ENCODE measurements at places on chromosomes 4 and X. TPM values are rescaled to one million over a fixed set of nuclear protein-coding genes. Genes with fewer than 3 reads are reported as not detected.

DNA sequence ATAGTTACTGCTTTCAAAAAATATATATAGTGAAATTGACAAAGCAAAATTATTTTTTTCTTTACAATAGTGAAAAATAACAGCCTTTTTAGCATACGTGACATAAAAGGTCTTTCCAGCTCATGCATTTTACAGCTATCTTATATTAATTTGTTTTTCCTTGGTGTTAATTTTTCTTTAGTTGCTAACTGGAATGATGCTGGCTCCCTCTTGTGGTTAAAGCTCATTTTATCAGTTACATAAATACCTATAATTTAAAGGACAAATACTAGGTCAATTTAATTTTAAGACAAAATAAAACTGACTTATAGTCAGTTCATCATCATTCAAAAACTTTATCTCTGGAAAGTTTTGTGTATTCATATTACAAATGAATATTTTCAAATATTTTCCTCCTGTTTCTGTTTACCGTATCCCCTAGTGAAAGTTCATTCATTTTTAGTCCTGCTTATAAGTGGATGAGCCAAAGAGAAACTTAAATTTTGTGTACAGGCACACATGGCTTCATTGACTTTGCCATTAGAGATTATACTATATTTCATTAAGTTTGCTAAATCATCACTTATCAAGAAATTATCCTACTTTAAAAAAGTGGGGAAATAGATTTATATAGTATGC is 9.9 kb upstream of the ANAPC4 start:
- DNase-seq, result peak; percentile 13

DNA sequence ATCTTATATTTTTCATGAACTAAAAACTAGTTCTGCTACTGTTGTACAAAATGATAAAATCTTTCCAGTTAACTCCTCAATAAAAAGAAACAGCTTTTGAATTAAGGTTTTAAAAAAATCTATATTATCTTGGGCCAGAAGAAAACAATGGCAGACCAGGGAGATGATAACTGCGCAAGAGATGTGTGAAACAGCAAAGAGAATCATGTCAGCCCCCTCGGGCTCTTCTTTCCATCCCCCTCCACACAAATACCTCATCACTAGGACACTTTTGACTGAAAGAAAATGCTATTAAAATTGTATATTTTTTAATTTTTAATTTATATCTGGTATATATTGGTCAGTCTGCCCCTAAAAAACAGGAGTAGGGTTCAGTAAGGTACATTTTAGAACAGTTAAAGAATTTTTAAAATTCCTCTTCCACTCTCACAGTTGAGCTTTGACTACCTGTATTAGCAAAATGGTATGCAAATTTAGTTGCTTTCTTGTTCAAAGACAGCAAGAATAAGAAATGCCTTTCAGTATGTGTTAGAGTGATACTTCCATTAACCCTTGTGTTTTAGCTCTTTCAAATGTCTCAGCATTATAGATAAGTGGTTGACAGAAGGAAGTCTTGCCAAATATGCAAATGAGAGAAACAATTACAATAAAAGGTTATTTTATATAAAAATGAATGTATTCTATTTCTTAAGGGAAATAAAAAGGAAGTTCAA is 36.4 kb upstream of the LCORL start:
- no peak for DNase-seq

GRCh38 chr4:77358315-77358928 is 201.4 kb downstream of the CCNG2 start:
- peak; percentile 39 for DNase-seq

- DNase-seq, result no peak
Observed at GRCh38 chrX:1416327-1416784, 24.4 kb upstream of the SLC25A6 start.

- no peak for DNase-seq
Observed at GRCh38 chr4:39427520-39428114, 20.9 kb downstream of the KLB start.

DNA sequence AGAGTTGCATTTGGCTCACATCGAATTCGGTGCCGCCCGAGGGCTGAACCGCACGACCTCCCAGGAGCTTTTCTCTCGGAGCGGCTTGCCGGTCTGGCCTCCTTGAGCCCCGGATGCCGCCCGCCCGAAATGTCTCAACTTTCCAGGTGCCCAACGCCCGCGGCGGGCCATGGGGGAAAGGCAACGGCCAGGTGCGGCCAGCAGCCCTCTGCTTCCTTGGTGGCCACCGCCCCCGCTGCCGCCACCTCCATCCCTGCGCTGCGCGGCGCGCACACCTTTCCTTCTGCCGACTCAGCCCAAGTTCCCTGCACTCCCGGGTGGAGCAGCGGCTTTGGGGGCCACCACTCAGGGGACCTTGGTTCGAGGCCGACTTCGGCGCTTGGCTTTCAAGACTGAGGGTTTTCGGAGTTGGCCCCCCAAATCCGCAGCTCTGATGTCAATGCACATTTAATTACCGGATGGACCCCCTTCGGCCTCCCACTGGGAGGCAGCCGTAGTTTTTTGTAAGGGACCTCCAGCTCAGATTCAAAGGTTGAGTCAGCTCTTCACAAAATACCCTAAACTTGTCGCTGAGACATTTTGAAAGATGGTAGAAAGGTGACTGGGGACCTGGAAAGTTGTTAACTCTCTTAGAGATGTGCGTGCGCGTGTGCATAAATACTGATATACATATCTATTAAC is 1.1 kb downstream of the AFF2 start:
- DNase-seq, result no peak

DNA sequence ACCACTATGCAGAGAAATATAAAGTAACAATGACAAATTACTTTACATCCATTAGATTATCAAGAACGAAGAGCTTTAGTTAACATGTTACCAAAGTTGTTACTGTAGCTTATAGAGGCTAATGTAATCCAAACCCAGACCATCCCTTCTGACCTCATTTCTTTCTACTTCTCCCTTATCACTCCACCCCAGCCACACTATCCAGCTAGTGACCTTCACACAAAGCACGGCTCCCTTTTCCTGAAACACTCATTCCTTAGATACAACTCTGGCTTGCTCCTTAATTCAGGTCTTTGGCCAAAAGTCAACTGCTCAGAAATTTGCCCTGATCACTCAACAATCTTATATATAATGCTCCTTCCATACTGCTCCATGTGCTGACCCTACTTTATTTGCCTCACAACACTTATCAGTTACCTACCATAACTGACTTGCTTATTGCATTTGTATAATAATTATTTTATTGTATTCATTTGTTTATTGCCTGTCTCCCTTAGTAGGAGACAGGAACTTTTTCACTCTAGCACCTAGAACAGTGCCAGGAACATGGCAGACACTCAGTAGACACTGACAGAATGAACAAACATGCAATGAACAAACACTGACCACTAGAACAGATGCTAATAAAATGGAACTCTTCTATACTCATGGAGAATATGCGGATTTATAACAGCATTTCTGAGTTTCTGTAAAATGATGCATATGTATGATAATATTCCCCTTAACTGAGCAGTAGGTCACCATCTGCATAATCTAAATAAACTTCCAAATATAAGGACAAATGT is 67.6 kb downstream of the EIF4E start:
- DNase-seq, result peak; percentile 4

DNA sequence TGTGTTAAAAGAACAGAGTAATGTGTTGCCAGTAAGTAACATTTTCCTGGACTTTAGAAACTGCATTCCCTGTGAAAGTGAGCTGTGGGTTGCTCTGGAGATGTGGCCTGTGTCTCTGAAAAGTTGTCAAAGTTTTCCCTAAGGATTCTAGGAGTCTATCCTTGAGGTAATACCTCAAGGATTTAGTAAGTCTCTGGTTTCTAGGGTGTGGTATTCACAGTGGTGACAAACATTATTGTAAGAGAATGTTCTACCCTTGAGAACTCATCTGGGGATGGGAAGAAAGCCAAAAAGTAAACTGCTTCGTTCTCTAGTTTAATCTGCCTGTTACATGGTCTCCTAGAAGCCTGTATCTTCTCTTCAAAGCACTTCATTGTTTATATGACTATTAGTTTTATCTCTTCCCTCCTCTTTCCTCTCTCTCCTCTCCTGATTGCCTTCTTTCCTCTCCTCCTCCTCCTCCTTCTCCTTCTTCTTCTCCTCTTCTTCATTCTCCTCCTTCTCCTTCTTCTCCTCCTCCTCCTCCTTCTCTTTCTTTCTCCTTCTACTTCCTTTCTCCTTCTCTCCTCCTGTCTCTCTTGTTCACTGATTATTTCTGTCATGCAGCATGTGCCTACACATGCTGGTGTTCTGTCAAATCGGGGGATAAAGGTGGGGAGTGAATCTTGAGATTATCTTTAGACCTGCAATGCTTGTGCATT is 321.3 kb downstream of the PTTG2 start:
- DNase-seq, result peak; percentile 81

GRCh38 chrX:63702556-63702955 is 82.5 kb downstream of the ARHGEF9 start:
- DNase-seq, result no peak

DNA sequence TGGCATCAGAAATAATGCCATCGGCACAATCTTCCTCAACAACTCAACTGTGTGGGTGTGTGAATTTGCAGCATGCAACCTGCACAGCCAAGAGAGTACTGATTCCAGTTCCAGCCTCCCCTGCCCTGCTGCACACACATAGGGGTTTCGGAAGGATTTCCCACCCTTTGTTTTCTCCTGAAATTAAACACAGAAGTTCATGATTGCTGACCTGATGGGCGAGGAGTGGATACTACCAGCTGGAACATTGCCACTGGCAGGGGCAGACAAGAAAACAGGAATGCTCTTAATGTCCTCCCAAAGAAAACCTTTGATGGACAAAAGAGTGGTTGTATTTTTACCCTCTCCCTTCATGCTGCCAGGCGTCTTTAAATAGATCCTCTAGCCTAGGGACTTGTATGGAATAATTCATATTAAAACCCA is 4.8 kb downstream of the NDP start:
- no peak for DNase-seq

GRCh38 chr4:151906438-151906837 is 145.6 kb upstream of the GATB start:
- no peak for DNase-seq

GRCh38 chr4:107987916-107988762 is 1.6 kb upstream of the HADH start:
- DNase-seq, result no peak

GRCh38 chr4:171719691-171720090 is 93.5 kb upstream of the GALNTL6 start:
- DNase-seq, result no peak

DNA sequence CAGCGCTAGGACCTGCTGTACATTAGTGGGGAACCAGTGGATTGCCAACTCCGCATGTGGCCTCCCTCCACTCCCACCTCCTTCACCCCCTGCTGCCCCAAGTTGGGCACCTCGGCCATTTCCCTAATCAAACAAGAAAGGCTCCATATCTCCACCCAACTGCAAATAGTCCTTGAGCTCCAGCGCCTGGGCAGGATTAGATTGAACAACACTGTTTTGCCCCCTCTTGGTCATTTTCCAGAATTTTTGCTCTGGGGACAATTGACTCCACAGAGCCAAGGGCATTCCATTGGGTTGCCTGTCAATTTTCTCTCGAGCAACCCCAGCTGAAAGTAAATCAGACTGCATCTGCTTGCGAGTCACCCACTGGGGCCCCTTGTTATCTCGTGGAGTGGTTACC is 29.6 kb downstream of the CXCL13 start:
- DNase-seq, result no peak

DNA sequence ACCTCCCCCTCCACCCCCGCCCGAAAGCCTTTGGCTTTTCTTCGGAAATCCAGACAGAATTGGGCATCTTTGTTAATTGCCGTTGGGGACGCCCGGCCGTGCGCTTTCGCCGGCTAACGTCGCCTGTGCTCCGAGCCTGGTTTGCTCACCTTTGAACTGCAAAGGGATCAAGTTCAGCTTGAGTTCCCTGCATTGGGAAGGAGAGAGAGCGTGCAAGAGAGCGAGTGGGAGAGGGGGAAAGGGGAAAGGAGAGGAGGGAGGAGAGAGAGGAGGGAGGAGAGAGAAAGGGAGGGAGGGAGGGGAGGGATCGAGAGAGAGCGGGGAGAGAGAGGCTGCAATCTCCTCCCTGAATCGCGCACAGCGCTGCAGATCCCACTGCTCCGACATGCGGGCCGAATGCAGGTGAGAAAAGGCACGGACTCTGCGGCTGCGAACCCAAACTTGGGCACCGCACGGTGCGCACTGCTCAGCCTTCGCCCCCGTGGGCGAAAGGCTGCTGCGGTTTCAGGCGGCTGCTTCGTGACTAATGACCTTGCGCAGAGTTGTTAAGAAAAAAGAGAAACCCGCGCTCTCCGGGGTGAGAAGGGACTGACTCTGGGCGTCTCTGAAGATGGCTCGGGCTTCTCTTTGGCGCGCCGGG is at the start of gene PCDH7:
Gene PCDH7, plus strand, starts transcription at position 349 of the 640 bp plus-strand sequence. CDS start 1,054 bp downstream, outside the sequence.
- DNase-seq, result peak; percentile 92

DNA sequence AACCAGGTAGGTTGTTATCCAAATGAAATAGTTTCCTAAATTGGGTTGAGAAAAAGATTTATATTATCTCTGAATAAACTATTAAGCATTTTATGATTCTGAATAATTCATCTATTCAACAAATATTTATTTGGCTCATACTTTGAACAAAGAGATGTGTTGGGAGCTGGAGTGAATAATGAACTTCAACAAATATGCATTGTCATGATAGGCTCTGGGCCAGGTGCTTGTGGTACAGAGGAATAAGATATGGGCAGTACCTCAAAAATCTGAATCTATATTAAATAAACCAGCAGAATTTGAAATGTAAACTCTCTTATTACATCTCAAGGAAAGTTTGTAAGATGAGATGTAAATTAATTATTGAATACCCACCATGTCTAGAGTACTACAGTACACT is 75.7 kb upstream of the DCLK2 start:
- DNase-seq, result no peak

DNA sequence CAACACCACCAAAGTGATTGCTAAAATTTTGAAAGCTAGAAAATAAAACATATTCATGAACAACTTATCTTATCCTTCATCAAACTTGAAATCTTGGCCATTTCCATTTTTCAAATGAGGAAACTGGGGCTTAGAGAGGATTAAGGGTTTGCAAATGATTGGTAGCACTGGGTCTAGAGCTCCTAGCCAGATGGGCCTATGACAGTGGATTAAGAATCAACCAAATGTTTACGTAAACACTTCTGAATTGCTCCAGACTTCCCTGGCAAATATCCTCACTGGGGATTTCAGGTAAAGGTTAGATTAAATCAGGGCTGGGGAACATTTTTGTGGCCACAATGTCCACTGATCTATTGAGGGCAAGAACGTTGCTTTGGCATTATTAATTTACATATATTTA is 241.2 kb downstream of the ANK2 start:
- no peak for DNase-seq

DNA sequence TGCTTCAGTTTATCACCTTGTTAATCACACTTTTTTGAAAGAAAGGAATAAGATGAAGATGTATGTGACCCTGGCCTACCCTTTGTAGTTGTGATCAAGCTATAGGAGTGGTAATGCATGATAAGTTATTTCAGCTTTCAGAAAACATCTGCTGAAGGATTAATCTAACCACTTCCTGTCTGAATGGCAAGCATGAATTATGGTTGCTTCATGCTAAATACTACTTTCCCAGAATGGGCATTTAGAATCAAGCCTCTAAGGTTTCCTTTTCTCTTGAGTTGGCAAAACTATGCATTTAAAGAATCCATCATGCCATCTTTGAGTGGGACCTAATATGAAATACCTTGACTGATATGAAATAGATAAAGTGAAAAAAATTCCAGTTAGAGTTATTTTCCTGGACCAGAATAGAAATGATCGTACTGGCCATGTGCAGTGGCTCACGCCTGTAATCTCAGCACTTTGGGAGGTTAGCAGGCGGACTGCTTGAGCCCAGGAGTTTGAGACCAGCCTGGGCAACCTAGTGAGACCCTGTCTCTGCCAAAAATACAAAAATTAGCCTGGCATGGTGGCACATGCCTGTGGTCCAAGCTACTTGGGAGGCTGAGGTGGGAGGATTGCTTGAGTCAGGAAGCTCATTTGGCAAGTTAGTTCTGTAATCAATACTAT is 59.1 kb downstream of the ANXA3 start:
- peak; percentile 55 for DNase-seq

Gene NSG1
- total RNA-seq, result 17.6 TPM

Gene UGT8
- total RNA-seq, result 3.6 TPM

Gene NCAPG
- total RNA-seq, result 10.4 TPM

Gene MBNL3
- total RNA-seq, result 22.9 TPM

Data from umbilical cord (tissue), 2 donors.